Gastroesophageal sphincter (tissue), 4 donors: ENCODE measurements at places on chromosomes 13 and 19. TPM values are rescaled to one million over a fixed set of nuclear protein-coding genes. Genes with fewer than 3 reads are reported as not detected.

The NKPD1 gene
- not detected for total RNA-seq

The ADAT3 gene
- total RNA-seq: 3.4 TPM

The CYP2A7 gene
- not detected for total RNA-seq

The TUBB4A gene
- 3.2 TPM for total RNA-seq

The NLRP11 gene
- total RNA-seq: not detected

The SIGLEC12 gene
- total RNA-seq: 0.85 TPM

The IGSF23 gene
- total RNA-seq: not detected

The ITGBL1 gene
- 9.0 TPM for total RNA-seq

The VAV1 gene
- 5.1 TPM for total RNA-seq

The AMER2 gene
- total RNA-seq: 0.31 TPM

The INSR gene
- 95.6 TPM for total RNA-seq

The NLRP4 gene
- total RNA-seq: not detected

The FUT6 gene
- total RNA-seq: not detected

The PNMA8C gene
- 0.27 TPM for total RNA-seq

The ETV2 gene
- total RNA-seq: not detected
